NCI-H1092 (cell line): ENCODE measurements at places on chromosomes 6 and 20.

- DNase-seq: no peak
Observed at GRCh38 chr6:129120856-129121638, 238.1 kb downstream of the LAMA2 start.

DNA sequence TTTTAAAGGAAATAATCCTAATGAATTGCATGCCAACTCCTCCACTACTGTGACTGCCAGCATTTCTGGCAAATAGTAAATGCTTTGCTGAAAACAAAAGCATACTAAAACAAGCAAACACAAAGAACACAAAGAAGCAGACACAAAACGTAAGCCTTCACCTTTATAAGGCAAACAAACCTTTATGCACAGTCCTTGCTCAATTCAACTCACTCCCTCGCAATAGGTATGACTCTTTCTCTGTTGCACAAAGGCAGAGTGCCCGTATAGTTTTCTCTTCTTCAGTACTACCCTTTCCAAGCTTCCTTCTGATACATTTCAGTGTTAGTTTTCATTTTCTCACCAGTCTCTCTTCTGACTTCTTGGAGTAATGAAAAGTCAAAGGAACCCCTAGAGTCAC lies 63.9 kb downstream of the PDE10A start:
- DNase-seq: no peak

DNA sequence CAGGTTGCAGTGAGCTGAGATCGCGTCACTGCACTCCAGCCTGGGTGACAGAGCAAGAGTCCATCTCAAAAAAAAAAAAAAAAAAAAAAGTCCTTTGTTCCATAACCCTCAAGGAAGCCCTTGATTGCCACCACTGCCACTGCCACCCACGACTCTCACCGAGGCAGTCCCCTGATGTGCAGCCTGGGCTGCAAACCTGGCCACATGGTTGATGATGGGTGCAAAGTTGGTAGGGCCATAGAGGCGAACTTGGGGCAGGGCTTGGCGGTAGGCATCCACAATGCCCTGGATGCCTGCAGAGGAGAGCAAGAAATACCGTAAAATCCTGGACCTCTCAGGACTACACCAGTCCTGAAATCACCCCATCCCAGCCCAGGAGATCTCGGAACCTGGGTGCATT lies 11.5 kb downstream of the SPAG4 start:
- no peak for DNase-seq

GRCh38 chr6:100101644-100102043 lies 107.6 kb upstream of the MCHR2 start:
- DNase-seq: no peak

GRCh38 chr6:100346203-100346602 lies 118.5 kb downstream of the SIM1 start:
- no peak for DNase-seq

DNA sequence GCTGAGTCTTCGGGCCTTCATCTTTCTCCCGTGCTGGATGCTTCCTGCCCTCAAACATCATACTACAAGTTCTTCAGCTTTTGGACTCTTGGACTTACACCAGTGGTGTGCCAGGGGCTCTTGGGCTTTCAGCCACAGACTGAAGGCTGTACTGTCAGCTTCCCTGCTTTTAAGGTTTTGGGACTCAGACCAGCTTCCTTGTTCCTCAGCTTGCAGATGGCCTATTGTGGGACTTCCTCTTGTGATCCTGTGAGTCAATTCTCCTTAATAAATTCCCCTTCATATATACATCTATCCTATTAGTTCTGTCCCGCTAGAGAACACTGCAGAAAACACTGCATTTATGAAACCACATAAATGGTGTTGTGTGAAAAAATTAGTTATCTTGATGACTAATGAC lies 13.9 kb upstream of the BCLAF1 start:
- no peak for DNase-seq

GRCh38 chr20:16261733-16262273 lies 311.4 kb downstream of the KIF16B start:
- DNase-seq: no peak

- no peak for DNase-seq
Observed at GRCh38 chr6:52576392-52577021, 353 bp downstream of the TRAM2 start.

- no peak for DNase-seq
Observed at GRCh38 chr6:46915380-46915779, 6.4 kb downstream of the ADGRF5 start.

DNA sequence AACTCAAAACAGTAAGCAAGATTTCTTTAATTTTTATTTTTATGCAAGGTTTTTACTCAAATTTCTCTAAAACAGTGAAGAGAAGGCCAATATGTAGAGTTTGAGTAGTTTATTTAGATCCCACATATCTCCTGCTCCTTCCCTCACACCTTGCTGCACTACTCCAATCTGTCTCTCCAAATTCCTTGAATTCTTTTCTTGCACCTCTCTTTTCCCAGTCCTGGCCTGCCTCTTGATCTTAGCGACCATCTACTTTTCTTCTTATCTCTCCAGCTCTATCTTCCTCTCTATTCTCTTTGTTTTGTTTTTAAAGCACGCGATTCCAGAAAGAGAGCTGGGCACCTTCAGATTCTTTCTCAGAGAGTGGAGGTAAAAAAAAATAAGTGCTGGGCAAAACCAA lies 86.7 kb upstream of the KCNQ5 start:
- DNase-seq: no peak

GRCh38 chr6:129486327-129486726 lies 223.7 kb downstream of the ARHGAP18 start:
- DNase-seq: no peak

DNA sequence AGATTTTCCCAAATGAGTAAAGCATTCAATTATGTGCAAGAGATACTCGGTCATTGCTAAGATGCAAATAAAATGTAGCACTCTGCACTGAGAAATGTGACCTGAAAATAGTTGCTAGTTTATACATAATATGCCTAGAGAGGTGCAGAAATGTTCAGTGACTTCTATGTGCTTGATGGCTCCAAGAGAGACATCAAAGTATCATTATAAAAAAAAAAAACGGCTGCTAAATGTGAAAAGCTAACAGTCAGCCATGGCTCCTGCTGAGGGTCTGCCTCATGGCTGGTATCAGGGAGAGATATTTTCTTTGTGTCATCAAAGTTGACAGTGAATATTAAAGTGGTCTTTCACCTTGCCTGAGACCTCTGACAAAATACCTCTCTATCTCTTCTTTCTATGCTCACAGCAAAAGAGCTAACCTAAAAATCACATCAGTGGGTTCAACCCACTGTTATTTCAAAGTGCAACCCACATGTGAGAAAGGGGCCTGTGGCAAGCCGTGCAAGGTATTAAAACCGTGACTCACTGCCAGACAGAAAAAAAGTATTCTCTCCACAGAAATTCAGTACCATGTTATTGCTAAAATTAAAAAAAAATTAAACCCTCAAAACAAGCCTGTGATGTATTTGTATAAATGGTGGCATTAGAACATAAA lies 259.0 kb downstream of the HIVEP2 start:
- DNase-seq: no peak

GRCh38 chr6:80364149-80364548 lies 257.7 kb downstream of the BCKDHB start:
- DNase-seq: no peak

DNA sequence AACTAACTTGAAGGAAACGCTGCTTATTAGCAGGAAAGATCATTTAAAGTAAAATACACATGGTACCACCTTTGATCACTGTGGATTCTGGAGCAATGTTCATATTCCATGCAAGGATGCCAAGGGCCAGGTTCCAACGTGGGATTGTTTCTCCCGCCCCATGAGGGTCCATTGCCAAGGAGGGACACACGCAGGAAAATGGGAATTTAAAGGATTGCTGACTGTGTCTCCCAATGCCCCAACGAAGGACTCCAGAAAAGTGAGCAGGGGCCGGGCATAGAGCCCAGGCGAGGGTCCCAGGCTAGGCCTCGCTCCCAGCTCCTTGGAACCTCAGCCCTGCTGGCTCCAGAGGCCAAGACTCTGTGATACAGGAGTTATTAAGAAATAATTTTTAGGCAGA lies 111.2 kb downstream of the DACT2 start:
- no peak for DNase-seq

DNA sequence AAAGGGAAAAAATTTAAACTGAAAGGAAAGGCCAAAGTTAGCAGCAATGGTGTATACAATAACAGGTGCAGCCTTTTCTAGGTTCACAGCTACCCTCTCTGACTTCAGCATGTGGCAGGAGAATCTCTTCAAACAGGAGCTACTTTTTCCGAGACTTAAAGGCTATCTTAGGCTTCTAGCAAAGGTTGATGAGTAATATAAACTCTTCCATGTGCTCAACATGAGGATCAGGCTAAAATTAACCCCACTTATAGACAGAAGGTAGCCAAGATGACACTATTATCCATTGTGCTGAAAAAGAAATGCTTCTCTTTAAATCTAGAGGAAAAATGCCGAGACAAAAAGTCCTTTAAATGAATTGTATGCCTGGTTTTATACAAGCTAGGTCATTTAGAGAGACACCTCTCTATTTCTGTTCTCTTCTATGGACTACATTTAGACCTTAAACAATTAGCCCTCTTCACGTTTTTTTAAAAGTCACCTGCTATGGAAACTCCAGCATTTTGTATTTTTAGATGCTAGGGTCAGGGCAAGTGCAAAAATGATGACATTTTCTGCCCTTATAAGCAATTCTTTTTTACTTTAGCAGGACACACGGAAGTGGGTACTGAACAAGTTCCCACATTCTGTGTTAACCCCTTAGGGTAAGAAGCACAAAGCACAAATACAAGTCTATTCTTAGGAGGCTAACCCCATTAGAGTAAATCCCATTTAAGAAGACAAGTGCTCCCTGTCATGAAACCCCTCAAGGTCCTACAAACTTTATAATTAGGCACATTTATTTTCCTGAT lies 216.8 kb upstream of the CITED2 start:
- DNase-seq: no peak

- no peak for DNase-seq
Observed at GRCh38 chr6:148830614-148831013, 83.8 kb downstream of the UST start.

DNA sequence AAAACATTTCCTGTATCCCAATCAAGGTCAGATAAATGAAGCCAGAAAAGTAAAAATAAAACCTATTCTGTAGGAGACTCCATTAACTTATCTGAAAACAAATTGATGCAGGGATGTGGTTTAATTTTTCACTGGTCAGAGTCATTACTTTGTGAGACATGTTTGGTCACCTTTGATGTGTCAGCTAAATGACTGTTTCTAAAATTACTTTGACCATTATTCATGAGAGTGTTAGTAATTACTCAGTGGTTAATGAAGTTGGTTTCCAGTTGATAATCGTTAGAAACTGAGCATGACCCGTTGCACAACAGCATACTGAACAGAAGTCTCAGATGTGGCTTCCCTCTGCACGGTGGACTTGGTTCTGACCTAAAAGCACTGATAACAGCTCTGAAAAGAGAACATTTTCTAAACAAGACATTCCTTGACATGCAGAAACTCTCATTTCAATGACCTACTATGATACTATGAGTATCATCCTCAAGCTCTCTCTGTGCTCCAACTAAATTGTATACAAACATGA lies 410.5 kb upstream of the RNF217 start:
- no peak for DNase-seq
